ENCODE measurements at places on chromosomes 6 and 20.

- peak; percentile 76 for DNase-seq
Observed at GRCh38 chr6:144349690-144350527, 64.8 kb downstream of the UTRN start.

GRCh38 chr6:107815846-107816245 is 8.3 kb downstream of the SCML4 start:
- no peak for DNase-seq

- no peak for DNase-seq
Observed at GRCh38 chr6:126069449-126069848, 83.1 kb downstream of the TRMT11 start.

- no peak for DNase-seq
Observed at GRCh38 chr6:127199470-127199869, 67.2 kb upstream of the RNF146 start.

DNA sequence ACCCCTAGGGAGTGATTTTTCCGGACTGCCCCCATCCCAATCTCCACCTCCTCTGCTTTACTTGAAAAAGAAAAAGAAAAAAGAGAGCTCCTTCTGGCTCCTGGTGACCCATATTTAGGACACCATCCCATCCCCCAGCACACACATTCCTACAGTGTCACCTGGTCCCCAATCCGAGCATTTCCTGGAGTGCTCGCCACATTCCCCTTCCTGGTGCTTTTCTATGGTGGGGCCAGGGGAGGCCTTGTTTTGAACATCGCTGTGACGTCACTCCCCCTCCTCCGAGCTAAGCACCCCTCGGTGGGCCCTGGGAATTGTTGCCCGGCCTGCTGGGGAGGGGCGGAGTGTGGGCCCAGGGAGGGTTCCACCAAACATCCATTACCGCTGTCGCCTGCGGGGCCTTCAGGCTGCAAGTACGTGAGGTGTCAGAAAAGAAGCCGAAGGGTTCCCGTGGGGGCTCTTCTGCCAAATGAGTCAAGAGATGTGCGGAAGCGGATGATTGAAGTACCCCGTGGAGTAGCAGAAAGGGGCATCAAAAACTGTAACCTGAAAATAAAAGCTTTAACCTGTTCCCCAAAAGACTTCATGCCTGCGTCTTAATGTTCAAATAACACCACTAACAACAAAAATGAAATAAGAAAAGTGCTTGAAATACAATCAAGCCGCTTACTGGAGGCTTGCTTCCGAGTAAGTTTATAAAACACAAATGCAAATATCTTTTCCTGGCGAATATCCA is 2.8 kb upstream of the FOXC1 start:
- DNase-seq: no peak

DNA sequence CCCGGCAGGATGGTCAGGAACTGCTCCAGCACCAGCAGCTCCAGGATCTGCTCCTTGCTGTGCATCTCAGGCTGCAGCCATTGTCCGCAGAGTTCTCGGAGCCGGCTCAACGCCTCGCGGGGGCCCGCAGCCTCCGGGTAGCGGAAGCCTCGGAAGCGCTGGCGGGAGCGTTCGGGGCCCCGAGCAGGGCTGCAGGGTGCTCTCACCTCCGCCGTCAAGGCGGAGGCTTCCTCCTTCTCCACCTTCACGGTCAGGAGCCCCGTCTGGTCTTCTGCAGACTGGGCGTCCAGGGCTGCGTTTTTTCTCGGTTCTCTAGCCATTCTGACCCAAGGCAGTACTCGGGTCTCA is 434 bp downstream of the ZKSCAN4 start:
- DNase-seq: no peak

- DNase-seq: peak; percentile 95
Observed at GRCh38 chr6:63565058-63565726, 7.1 kb upstream of the LOC128125822 start.

DNA sequence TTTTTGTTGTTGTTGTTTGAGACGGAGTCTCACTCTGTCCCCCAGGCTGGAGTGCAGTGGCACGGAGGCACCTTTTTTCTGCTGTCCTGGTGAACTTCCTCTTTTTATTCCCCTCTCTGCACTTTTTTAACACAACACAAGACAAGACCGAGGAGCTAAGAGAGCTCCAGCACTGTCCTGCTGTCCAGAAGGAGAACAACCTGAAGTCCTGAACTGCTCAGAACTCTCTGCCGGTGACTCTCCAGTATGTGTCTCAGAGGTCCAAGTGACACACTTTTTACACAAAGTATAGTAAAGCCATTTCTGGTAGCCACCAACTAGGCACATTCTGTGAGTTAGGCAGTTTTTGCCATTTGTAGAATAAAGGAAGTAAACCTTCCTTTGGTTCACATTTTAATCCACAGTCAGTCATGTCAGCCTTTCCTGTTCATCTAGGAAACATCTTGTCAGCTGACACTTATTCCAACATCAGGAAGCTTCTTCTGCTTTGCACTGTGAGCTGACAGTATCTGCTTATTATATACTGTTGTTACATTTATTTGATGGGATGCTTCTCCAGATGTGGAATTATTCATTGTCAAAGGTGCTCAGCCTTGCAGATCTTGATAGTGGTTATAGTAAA is 28.1 kb upstream of the TXNDC5 start:
- DNase-seq: no peak

DNA sequence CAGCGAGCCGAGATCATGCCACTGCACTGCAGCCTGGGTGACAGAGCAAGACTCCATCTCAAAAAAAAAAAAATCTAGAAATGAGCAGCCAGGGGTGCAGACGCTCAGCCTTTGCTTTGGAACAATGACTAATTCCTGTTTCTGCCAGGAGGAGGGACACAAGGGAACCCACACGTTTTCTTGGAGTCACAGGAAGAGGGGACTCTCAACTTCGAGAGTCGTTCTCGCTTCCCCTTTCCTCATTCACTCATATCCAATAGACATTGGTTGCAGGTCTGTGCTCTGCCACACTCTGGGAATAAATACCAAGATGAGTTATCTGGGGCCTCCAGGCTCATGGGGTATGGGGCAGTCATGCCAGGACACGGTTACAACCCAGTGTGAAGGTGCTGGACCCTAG is 91.5 kb upstream of the RREB1 start:
- no peak for DNase-seq

DNA sequence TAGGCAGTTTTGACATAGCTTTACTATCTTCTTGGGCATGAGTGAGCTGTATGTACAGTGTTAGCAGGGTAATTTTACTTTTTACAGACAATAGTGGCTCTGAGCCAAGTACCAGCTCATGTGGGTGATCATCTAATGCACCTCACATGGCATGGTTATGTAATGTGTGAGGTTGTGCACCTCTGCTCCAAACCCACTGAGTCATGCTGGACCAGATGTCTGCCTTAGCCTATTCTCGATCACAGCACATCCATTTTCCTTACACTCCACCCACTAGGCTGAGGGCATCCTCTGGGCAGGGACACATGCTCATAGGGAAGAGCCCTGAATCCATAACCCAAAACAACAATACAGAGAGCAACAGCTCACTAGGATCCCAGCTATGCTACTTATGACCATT is 71.6 kb upstream of the FBXL4 start:
- DNase-seq: peak; percentile 75

DNA sequence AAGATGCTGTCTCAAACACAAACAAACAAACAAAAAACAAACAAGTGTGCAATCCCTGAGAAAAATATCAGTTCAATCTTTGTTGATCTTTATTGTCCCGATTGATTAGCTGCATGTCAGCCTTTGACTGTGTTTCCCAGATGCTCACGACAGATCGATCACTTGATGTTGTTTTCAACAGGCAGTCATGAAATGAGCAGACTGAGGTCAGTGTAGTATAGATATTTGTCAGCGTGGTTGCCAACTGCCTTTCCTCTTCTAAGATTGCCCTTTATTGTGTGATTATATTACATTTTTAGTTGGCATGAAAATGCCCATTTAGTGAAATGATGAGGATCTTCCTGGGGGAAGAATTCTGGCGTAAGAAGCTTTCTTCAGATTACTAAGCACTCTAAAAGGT is 25.6 kb downstream of the UTRN start:
- DNase-seq: no peak

DNA sequence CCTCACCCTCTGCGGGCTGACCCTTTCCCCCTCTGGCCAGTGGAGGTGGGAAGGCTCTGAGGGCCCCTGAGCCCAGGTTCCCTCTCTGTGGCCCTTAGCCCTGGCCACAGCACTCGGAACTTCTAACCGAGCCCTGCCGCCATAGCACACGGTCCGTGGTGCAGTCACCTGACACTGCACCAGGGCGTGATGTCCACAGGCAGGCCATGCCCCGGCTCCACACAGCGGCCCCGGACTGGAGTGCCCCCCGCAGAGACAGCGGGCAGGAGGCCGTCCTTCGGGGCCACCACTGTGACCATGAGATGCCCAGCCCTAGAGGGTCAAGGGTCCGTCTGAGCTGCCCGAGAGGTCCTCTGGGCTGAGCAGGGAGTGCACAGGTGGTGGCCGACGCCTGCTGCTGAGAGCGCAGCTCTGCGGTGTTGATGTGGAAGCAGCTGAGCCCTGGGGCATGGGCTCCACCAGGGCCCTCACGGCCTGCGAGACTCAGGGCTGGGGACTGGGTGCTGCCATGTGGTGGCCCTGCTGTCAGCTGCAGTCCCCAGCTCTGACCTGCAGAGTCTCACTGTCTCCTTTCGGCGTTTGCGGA is 11.2 kb upstream of the BHLHE23 start:
- no peak for DNase-seq

DNA sequence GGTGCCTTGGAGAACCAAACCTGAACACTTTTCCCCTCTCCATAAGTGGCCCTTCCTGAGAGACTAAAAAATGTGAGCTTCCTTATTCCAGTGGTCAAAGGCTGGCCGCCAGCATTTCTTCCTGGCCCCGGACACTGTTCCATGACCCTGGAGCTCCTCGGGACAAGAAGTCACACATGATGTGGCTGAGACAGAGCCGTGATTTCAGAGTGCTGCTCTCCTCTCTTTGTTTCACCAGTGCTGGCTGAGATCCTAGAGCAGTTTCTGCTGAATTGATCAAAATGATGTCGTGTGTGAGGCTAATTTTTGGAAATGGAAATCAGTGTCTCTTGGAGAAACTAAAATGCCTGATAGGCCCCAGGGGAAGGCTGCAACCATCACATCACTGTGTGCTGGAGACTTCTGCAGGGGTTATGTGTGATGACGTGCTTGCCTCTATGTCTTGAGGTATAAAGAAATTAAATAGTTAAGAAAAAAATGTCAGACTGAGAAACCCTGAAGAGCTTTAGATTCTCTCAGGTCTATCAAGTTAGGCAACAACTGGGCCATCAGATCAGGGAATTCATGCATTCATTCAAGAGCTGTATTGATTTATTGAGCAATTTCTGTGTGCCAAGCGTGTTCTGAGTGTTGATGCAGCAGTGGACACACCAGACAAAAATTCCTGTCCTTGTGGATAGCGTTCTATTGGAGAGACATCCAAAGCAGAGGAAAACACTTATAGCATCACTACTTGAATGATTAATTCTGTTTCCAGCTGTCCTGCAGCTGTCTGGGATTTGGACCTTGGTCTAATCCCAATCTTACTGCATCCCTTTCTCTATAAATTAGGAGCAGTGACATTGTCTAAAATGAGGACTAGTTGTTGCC is 72.7 kb upstream of the CCN6 start:
- DNase-seq: no peak

- DNase-seq: no peak
Observed at GRCh38 chr6:107718341-107718740, 105.8 kb downstream of the SCML4 start.

- no peak for DNase-seq
Observed at GRCh38 chr6:20991910-20992309, 457.7 kb downstream of the CDKAL1 start.

- DNase-seq: no peak
Observed at GRCh38 chr6:113809826-113810225, 47.3 kb upstream of the MARCKS start.

DNA sequence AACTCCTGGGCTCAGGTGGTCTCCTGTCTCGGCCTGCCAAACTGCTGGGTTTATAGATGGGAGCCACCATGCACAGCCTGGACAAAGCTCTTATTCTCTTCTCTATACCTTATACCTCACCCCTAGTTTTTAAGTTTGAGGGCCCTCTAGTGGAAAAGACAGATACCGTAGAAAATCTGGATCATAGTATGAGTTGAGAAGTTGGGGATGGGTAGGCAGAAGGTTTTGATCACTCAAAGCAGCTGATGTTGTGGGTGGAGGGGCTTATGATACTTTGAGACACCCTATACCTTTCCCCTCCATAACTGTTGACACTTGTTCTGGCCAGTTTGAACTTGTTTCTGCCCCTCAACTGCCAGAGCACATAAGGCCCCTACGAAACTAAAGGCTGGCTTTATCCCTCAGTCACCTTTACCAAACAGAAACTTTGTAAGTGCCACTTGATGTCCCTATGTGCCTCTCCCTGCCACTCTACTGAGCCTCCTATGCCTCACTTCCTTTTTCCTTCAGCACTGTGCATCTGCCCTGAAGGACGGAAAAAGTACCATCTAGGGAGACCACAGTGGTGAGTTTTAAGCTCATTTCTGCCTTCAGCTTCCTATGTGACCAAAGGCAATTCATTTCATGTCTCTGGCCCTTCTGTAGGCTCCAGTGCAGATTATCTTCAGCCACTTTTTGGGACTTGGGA is 28.6 kb downstream of the RALY start:
- peak; percentile 26 for DNase-seq

DNA sequence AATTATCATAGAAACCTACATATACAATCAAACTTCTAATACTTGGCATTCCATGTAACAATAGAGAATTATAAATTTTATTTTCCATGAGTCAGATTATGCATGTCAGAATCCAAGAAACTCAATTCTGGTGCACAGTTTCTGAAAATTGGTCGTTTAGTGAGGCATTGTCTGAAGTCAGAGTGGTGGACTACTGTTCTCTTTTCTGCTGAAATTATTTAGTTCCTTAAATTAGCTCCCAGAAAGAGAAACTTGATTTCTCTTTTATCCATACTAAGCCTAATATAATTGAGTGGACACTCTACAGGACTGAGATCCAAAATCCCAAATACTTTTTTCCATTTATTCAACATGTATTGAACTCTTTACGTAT is 265.5 kb downstream of the ALDH8A1 start:
- DNase-seq: no peak

DNA sequence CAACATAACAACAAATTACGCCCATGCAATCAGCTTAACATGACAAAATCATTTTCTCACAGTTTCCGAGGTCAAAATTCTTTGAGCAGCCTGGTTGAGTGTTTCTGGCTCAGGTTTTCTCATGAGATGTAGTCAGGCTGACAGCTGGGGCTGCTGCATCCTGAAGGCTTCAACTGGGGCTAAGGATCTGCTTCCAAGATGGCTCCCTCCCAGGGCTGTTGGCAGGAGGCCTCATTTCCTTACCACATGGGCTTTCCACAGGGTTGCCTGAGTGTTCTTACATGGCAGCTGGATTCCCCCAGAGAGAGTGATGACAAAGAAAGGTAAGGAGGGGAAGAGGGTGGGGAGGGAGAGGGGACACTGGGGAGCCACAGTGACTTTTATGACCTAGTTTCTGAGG is 63.1 kb upstream of the NNAT start:
- DNase-seq: no peak

GRCh38 chr20:59848182-59848581 is 85.3 kb downstream of the SYCP2 start:
- no peak for DNase-seq

GRCh38 chr6:136547336-136547735 is 2.9 kb downstream of the MAP7 start:
- peak; percentile 62 for DNase-seq

GRCh38 chr6:6730831-6731230 is 142.3 kb downstream of the LY86 start:
- peak; percentile 85 for DNase-seq

All from bronchial epithelial cell (primary cell).